KG1 (cell line): ENCODE measurements at places on chromosomes 7 and 10.

DNA sequence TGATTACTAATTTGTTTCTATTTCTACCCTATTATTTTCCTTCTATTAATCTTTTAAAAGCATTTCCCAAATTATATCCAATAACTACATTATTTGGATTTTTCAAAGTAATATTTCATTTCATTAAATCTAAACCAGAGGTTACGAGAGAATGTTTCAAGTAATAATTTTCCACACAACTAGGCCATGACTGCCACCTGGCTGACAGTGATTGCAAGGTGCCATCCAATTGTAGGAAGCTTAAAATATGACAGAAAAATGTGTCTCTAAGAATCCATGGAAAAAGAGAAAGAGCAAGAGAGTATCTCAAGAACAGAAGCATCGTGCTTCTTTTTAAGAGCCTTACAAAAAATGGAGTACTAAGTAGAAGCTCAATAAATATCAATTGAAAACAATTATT is 48.7 kb downstream of the TPK1 start:
- DNase-seq: no peak

- no peak for DNase-seq
These were observed 242.0 kb downstream of the AUTS2 start for GRCh38 chr7:69840248-69840647.

- no peak for DNase-seq
These were observed 70.1 kb upstream of the COL1A2 start for GRCh38 chr7:94324380-94325121.

DNA sequence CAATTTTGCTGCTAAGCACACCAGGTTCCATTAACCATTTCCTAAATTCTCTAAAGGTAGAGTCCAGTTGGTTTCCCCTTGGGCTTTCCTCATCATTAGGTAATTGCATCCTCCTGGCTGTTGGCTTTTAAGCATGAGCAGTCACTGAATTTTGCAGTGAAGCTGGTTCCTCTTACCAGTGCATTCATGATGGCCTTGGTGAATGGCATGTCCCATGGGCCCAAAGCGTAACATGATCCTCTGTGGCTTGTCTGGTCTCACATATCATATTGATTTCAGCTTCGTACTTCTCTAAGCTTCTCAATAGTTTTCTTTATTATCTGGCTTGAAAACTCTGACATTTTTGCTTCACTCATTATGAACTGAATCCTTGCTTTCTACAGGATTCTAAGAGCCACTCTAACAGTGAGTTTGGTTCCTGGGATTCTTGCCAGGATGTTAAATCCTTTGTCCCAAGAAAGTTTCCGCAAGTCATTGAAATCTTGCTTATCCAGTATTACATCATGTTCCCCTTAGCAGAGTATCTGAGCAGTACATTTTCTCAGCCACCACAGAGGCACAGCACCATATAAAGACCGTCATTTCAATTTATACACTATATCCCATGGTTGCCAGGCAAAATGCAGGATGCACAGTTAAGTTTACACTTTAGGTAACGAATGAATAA is 134.2 kb downstream of the PTN start:
- no peak for DNase-seq

GRCh38 chr7:139169816-139170215 is 60.3 kb upstream of the ZC3HAV1 start:
- no peak for DNase-seq

DNA sequence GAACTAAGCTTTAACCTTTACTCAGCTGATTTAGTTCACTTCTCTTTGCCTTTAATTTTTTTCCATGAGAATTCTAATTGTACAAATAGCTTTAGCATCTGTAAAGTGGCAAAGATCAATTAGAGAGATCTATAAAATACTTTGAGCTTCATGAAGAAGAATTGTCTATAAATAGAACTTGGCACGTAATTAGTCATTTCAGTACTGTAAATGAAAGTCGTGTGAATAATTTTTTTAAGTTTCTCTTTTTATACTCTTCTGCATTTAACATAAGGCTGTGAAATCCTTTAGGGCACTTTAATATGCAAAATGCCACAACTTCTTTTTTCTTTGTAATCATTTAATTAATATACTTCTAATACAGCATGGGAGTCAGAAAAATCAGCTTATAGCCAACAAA is 177.8 kb downstream of the CSTF2T start:
- no peak for DNase-seq

DNA sequence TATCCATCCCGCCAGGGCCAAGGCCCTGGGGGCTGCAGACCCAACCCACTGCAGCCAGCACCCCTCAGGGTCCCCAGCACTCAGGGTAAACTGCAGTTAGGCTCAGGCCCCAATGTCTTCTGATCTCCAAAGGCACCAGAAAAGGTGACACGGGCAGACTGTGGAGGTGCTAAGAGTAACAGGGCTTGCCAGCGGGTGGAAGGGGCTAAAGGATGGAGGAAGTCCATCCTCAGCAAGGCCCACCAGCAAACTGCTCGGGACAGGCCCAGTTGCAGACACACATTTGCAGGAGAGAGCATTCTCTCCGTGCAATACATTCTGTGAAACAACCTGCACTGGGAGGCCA is 95.6 kb upstream of the DDC start:
- no peak for DNase-seq

- DNase-seq: no peak
These were observed 613 bp downstream of the AP5Z1 start for GRCh38 chr7:4775848-4776623.

- no peak for DNase-seq
These were observed 65.6 kb upstream of the ADO start for GRCh38 chr10:62738916-62739315.

- no peak for DNase-seq
These were observed 6.6 kb upstream of the SAMD8 start for GRCh38 chr10:75104842-75105241.

DNA sequence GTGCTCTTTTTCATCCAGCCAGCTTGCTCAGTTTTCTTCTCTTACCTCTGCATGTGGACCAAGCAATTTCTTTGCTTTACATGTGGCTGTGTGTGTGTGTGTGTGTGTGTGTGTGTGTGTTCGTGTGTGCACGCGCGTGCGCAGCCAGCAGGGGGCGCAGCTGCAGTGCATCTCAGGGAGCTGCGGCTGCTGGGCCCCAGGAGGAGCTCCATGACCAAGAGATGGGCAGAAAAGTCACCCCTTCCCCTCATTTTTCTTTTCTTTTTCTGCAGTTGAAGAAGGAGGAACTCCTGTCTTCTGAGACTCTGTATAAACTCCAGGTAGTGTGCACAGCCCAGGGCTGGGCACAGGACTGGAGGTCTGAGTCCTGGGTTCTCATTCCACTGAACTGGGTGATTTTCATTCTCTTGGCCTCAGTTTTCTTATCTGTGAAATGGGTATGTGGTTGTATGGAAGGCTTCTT is 41.8 kb downstream of the BLNK start:
- peak; percentile 38 for DNase-seq

GRCh38 chr7:12715372-12716133 is 28.1 kb downstream of the ARL4A start:
- DNase-seq: no peak

DNA sequence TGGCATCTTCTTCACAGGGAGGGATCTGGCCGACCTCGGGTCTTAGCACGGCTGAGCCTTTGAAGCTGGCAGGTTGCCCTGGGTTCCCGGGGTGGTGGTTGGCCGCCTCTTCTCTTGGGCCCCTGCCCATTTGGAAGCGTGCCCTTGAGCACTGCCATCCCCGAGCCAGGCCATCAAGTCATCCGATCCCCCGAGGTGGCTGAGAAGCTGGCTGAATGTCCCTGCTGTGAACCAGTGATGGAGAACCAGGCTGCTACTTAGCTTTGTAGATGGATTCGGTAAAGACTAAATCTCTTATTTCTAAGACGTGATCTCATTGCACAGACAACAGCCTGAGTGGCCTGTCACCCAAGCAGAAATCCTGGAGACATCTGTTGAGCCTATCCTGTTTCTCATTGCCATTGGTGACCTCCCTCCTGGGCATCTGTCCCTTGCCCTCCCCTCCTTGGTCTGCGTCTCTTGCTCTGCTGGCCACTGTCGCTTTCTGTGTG is 74.3 kb downstream of the GRK5 start:
- DNase-seq: no peak

DNA sequence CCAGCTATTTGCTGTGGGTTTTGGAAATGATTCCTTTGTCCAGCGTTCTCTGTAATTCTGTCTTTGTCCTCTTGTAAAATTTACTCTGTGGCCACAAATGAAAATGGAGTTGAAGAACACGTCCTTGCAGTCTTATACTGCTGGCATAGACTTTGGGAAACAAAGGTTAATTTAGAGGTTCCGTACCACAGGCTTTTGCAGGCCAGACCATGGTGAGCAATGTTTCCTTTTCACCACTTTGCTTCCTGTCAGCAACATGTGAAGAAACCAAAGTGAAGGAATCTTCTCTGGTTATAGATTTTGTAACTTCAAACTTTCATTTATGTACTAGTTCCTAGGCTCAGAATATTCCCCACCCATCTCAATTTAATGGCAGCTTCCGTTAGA is 488.5 kb downstream of the MDFIC start:
- peak; percentile 73 for DNase-seq

DNA sequence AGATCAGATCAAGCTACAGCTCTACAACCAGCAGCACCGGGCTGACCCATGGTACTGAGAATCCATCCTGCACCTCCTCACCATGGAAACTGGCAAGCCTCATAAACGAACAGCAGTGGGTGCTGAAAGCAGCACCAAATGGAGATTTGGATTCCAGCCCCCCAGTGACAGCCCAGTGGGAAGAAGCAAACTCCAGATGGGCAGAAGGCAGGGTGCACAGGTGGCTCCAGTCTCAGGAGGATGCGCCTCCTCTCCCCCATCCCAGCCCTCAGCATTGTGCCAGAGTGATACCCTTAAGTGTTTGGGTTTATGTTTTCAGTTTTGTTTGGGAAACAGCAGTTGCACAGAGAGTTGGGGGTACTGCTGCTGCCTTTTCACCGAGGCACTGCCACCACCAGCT is 20.6 kb upstream of the SMO start:
- no peak for DNase-seq

DNA sequence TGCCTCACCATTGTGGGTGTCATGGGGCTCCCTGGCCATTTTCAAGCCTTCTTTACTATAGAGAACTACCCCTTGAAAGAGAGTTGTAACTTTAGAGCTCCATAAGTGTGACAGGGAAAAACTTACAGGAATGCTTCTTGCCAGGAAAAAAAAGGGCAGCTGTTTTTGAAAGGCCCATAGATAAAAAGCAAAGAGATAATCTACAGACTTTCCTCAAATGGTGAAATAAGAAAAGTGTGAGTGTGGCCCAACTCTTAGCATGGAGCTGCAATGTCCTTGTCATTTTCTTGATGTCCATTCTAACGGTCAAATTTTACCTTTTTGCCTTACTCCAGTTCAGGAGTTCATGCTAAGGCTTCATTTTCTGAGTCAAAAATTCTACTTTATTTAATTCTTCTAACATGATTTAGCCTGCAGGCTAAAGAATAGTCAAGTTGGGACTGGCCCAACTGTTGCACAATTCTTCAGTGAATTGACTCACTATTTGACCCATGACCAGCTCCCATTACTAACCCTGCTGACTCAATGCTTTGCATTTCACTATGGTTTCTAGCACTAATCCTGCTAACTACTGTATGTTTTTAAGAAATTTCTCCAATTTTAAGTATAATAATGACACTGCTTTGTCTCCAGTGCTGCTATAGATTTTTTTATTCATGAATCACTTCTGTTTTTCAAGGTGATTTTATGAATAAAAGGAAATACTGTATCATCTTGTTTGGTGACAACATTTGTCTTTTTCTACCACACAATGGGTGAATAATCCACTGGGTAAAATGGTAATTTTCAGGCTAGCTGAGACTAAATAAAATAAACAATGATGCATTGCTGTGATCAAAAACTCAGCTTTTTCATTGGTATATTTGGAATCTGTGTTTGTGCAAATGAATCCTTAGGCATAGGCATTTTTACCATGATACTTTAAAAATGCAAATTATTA is 41.4 kb upstream of the SGCE start:
- no peak for DNase-seq

DNA sequence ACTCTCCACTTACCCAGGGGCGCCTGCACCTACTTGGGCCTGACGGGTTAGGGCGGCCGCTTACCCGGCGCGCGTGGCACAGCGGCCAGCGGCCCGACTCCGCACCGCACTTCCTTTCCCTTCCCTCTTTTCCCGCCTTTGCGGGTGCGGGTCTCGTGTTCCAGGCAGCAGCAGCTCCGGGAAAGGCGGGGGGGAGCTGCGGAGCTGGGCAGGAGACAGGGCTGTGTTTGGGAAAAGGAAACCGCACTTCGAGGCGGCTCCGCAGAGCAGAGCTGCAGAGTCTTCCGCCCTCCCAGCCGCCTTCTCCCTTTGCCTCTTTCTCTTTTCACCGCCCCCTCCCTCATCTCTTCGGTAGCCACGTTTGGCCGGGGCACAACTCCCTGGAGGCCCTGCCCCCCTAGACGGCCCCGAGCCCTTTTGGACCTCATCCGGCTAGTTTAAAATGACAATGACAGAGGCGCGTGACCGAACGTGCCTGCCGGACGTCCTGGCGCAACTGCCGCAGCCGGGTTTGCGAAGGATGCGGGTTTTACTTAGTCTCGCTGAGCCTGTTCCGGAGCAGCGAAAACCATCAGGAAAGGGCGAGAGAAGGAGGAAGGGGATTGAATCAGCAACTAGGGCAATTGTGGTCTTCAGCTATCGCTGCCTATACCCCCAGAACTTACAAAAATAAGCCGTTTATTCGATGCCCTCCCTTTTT is 7.9 kb upstream of the PAX2 start:
- DNase-seq: no peak

DNA sequence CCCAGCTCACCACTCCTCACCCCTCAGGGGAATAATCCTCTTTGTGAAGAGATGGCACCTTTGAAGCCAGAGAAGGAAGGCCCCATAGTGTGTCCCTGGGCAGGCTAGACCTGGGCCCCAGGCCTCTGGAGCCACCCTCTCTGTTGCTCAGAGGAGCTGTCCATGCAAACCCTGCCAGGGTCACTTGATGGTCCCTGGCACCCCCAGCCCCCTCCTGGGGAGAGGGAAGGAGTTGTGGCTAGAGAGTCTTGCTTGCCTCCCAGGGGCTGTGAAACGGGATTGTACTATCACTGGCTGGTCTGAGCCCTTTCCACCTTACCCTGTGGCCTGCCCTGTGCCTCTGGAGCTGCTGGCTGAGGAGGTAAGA is 5.8 kb downstream of the GHRHR start:
- no peak for DNase-seq

DNA sequence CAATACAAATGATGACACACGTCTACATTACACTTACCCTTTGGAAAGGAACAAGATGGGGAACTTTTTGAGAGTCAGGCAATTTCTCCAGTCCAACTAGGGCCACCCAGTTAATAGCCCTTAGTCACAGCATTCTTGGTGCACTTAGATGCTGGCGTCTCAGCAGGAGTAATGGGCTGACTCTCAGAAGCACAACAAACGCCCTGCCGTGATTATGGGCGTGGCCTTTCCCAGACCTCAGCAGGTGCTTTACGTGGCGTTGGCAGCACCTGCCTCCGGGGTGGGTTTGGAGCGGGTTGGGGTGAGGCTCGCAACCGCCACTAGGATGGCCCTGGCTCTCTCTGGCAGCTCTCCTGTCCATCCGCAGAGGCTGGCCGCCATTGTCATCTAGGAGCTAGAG is 147.6 kb upstream of the SHH start:
- DNase-seq: no peak
